Activated T-helper 1 cell treated with anti-CD3 and anti-CD28 coated beads, Interleukin-12 subunit alpha, Interleukin-12 subunit beta, Interleukin-2, Interleukin-4 antibody, amounts not matched to agents 30 ng/mL and 10 ng/mL and 1 ng/mL, durations not matched to agents 14 hours and 24 hours and 36 hours (primary cell): ENCODE measurements at places on chromosomes 7 and 10.

DNA sequence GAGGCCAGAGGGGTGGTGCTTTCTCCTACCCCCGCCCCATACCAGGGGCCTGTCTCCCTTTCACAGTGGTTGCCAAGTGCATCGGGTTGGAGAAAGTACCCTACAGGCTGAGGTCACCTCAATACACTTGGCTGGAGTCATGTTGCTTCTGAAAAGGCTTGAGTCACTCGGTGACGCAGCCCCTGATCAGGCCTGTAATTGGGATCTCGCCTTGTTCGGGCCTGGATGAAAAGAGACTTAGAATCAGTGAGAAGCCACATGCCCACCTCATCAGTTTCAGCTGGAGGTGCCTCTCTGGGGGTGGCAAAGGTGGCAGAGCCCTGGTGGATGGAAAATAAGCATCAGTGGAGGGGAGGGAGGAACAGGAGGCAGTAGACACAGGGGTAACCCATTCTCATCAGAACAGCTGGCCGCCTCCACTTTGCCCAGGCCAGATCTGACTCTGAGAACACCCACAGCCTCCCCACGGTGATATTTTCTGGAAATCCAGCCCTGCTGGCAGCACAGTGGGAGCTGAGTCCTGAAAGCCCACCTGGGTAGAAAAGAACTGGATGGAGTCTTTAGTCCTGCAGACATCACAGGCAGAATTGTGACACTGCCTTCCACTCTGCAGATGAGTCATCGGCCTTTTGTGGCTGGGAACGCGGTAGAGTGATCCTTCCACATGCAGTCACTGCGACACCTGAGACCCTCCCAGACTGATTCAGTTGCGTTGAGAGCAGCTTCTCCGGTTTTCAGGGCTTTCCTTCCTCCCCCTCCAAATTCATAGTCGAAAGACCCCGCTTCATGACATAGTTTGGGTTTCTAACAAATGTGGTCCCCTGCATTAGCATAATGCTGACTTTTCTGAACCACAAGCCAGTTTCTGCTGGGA lies 108.0 kb downstream of the GRK5 start:
- peak; percentile 64 for DNase-seq

- no peak for DNase-seq
These were observed 41.9 kb upstream of the PRKAR1B start for GRCh38 chr7:768881-769504.

GRCh38 chr10:110244550-110244949 lies 37.1 kb downstream of the MXI1 start:
- DNase-seq = no peak

- DNase-seq = no peak
These were observed 74.5 kb downstream of the DIP2C start for GRCh38 chr10:614790-615582.

- no peak for DNase-seq
These were observed 11.2 kb downstream of the C10orf120 start for GRCh38 chr10:122688293-122688989.

GRCh38 chr7:11539853-11540252 lies 292.1 kb downstream of the THSD7A start:
- no peak for DNase-seq

GRCh38 chr7:19284136-19284535 lies 138.9 kb upstream of the FERD3L start:
- DNase-seq = no peak

DNA sequence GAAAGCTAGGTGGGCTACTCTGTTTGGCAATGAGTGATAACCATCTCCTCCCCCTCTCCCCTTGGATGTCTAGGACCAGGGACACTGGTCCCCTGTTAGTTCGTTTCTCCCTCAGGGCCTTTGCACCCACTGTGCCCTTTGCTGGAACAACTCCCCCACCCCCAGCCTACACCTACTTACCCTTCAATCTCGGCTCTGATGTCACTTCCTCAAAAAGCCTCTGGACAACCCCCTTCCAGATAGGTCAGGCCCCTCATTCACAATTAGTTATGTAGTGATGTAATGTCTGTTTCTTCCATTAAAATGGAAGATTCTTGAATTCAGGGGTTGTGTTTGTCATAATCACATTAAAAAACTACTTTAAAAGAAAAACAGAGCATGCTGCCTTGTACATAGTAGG lies 152.9 kb downstream of the SNX10 start:
- DNase-seq = no peak

GRCh38 chr7:102220960-102221800 lies 65.5 kb upstream of the SH2B2 start:
- DNase-seq = no peak

GRCh38 chr7:114652041-114652440 lies 237.4 kb downstream of the FOXP2 start:
- no peak for DNase-seq

DNA sequence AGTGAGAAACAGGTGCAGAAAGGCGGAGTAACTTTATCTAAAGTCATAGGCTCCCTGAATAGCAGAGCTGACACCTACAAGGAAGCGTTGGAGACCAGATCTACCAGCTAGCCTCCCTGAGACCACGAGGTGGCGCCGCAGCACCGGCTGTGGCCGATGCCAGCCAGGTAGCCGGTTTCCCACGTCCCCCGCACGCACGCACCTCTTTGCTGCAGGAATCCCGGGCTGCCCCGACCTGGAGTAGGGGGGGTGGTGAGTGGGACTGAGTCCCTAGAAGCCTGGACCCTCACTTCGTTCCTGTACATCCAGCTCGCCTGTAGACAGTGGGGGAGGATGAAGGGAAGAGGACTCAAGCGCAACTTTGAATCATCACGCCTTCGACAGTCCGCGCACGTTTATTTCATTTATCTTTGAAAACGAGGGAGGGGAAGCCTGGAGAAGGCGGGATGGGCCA lies 3.7 kb downstream of the ELOVL3 start:
- DNase-seq = peak; percentile 81

DNA sequence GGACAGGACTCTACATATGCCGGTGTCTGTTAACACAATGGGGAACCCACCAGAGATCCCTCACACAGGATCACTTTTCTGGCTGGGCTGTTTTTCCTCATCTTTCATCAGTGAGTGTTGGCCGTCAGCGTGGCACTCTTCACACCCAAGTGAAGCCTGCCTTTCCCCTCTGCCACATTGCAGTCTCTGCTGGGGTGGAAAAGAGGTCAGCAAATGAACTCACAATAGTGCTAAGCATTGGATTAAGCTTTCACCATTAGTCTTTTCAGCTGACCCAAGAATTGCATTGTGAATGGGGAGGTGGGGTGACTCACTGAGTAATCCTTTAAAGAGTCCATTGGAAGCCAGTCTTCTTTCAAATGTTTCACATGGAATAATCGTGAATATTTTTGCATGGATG lies 143.0 kb downstream of the KIAA1217 start:
- DNase-seq = no peak
